Right lung (tissue), 10 donors: ENCODE measurements at places on chromosomes 11 and 22.

- DNase-seq: no peak
Observed at GRCh38 chr11:34086554-34087283, 18.7 kb upstream of the NAT10 start.

DNA sequence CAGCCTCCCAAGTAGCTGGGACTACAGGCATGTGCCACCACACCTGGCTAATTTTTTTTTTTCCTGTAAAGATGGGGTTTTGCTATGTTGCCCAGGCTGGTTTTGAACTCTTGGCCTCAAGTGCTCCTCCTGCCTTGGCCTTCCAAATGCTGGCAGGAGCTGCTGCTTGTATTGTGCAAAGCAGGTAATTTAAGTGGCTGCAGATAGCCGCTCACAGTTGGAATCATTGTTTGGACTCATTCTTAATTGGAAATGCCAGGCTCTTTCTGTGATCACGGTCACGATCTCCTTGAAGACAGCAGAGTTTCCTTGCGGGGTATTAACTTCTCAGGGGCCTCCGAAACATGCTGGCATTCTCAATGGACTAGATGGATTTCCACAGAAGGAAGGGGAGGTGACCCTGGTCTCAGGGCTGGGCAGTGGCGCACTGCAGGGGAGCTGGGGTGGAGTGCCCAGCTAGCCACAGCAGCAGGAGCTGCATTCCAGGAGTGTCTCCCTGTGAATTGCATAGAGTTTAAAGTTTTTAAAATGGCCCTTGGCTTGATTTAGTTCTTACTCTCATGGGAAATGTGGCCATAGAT, 136.1 kb downstream of the MORC2 start:
- no peak for DNase-seq

GRCh38 chr11:83175815-83176214, 17.7 kb upstream of the ANKRD42 start:
- no peak for DNase-seq

DNA sequence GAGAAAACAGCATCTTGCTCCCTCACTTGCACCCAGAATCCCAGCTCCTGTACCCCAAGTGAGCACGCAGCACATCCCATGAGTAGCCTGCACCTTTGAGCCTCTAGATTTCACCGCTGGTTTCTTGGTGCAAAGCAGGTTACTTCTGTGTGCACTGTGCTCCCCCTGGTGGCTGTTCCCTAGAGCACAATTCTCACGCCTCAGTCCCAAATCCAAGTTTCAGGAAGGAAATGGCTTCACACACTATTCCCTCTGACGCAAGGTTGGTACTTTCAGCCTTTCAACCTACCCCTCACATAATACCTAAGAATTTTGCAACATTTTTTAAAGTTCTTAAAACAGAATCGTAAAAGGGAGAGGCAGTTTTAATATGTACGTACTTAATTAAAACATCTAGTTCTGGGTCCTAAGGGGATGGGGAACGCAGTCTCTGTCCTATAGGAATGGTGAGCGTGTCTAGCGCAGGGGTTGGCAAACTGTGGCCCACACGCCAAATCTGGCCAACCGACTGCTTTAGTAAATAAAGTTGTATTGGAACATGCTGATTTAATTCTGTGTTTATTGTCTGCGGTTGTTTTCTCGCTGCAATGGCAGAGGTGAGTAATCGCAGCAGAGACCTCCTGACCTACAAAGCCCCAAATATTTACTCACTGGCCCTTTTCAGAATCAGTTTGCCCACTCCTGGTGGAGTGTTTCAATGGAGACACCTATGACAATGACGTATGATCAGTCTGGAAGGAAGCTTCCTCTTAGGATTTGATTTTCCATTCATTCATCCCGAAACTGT, 27.5 kb downstream of the DHCR7 start:
- DNase-seq: peak; percentile 8

DNA sequence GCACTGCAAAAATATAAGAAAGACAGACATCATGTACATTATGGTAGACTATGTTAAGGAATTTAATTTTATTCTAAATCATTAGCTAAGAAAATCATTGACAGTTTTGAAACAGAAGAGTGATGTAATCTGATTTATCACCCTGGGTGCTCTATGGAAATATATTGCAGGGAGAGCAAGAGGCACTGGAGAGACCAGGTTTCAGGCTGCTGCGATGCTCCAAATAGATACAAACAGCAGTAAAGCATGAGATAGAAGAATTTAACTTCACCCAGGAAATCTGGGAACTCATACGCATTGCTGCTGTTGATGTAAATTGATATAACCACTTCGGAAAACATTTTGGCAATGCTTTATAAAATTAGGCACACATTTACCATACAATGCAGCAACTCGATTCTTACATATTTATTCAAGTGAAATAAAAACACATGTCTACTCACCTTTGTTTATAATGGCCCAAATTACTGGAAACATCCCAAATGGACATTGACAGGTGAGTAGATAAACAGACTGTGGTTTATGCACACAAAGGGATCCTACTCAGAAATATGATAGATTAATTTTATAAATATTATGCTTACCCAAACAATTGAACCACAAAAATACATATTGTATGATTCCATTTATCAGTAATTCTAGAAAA, 535.1 kb upstream of the CHORDC1 start:
- no peak for DNase-seq

DNA sequence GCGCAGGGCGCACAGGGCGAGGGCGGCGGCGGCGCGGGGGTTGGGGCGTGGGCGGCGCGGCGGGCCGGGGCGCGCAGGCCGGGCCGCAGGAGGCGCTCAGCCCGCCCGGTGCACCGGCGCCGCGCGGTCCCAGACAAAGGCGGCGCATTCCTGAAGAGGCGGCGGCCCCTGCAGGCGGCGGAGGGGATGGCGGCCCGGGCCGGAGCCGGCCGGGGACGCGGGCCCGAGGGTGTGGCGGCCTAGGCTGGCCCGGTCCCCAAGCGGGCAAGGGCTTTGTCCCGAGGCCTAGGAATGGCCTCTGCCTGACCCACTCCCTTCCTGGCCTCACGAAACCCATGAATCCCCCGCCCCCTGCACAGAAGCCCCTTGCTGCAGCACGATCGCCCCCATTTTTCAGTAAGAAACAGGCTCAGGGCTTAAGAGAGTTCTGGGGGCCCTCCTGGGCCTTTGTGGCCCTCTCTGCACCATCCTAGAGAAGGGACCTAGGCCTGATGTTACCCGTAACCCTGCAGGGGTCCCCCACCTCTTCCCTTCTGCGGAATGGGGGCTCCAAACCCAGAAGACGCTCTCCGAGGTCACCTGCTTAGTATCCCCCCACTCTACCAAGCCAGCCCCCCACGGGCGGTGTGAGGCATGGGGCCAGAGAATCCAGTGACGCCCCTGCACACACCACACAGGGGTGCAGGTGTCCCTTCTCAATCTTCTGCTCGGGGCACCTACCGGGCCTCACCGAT, at the start of gene RTN4R:
Gene RTN4R, minus strand, starts transcription at position 40 of the 734 bp plus-strand sequence. CDS start 226 bp downstream, outside the sequence.
- DNase-seq: peak; percentile 48

GRCh38 chr22:25366408-25366807, 147.0 kb downstream of the CRYBB2 start:
- DNase-seq: no peak

- DNase-seq: peak; percentile 90
Observed at GRCh38 chr11:112655371-112655770, 305.8 kb upstream of the NCAM1 start.

DNA sequence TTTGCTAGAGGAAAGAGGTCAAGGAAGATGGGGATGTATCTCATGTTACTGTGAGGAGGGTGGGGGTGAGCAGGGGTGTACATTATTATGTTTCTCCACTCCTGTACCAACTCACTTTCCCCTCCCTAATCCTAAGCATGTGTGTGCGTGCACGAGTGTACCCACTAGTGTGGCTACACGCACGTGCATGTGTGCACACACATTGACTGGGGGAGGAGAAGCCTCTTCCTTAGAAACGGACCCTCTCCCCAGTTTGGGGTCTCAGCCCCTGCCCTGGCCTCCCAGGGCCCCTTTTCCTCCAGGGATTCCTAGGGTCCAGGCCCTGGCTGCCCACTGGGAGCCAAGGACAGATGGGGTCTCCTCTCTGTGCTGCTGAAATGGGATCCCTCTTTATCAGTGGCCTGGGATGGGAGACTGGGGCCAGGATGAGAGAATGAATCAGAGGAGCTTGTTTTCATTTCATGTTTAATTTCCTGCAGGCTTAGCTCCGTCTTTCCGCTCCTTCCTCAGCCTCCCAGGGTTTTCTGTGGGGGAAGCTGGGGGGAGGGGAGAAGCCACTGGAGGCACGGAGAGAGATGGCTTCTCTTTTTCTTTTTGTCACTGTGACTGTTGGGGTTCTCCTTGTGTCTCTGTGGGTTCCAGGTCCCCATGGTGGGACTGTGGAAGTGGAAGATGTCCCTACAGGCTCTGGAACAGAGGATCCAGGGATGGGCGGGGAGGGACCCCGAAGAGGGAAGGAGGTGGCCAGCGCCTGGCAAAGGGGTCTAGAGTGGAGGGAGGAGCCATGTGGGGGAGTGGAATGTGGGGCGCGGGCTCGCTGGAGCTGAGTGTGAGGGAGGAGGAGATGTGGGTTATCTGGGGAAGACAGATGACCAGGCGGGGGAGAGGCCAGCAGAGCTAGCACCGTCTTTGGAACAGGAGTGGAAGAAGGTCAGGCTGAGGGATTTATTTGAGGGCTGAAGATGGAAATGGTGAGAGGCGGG, 40.3 kb downstream of the ALX4 start:
- no peak for DNase-seq

DNA sequence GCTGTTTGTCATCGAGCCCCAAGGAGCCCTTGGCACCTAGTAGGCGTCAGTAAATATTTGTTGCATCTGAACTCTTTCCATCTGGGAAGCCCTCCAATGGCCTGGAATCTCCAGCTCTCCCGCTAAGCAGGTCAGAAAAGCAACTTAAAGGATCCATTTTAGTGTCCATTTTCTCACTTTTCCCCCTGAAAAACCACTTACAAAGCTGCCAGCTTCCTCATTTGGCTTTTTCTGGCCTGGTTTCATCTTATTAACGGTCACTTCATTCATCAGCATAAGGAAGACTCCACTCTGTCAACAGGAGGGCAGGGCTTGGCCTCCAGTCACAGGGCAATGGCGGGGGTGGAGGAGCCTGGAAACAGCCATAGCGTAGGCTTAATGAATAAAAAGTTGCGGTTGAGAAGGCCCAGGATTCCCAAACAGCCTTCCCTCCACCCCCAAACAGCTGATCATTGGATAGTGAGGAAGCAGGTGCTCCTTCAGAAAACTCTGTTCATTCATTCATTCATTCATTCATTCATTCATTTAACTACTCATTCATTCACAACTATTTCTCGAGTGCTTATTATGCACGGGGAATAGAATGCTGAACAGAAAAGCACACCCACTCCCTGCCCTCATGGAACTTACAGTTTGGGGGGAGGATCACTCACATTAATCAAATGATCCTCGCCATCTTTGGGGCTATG, 104.5 kb upstream of the RCN1 start:
- DNase-seq: no peak

- DNase-seq: peak; percentile 89
Observed at GRCh38 chr11:94128746-94129511, at the start of gene PANX1. Gene PANX1 (plus strand): TSS chr11:94128841. CDS start chr11:94129313, 472 bp downstream.

- DNase-seq: no peak
Observed at GRCh38 chr11:77993902-77994301, 566 bp downstream of the INTS4 start.

DNA sequence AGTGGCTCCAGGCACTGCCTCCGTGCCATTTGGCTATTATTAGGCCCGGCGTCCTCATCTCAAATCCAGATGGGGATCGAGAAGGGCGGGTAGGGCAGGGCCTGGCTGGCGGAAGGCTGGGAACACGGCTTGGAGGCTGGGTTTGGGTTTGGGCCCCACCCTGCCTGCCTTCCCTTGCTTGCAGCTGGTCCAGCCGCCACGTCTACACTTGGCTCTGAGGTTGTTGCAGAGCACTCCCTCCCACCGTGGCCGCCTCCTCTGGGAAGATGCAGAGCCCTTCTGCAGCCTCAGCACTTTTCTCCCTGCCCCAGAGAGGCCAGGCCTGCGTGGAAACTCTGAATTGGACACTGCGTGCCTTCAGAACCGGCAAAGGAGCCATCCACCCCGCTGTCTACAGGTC, 5.2 kb upstream of the SMTN start:
- DNase-seq: peak; percentile 86
